ENCODE measurements at places on chromosomes 11 and 22.

DNA sequence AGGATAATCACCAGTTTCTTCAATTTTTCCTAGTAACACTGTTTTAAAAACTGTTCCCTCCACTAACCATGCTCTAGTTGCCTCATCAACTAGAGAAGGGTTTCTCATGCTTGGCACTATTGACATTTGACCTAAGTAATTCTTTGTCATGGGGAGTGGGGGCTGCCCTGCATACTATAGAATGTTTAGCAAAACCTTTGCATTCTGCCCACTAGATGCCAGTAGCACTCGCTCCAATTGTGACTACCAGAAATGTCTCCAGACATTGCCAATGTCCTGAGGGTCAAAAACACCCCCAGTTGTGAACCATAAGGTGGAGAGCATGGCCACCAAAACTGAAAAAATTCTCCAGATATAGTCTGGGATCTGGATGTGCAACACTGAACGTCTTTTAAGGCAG is 27.6 kb upstream of the BMAL1 start:
- no peak for DNase-seq

DNA sequence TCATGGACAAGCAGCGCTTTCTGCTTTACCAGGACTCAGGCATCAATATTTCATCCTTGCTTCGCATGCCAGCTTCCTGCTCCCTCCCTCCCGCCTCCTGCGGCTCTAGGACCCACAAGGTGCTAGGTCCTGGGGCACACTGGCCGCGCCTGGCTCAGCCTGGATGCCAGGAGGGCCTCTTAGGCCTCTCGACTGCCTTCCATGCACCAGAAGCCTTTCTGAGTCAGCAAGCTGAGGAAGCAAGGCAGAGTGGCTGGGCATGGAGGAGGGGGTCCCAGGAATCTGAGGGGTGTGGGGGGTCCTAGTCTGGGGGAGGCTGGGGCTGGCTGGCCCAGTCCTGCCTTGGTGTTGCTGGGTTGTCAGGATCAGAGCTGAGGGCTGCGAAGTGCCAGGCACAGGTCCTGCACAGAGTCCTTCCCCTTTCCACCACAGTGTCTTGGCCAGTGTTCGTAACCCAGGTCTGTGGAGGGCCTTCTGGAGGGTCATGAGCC is 61.0 kb upstream of the THY1 start:
- DNase-seq: no peak

- DNase-seq: no peak
Observed at GRCh38 chr22:31045900-31046538, 35.1 kb upstream of the SMTN start.

DNA sequence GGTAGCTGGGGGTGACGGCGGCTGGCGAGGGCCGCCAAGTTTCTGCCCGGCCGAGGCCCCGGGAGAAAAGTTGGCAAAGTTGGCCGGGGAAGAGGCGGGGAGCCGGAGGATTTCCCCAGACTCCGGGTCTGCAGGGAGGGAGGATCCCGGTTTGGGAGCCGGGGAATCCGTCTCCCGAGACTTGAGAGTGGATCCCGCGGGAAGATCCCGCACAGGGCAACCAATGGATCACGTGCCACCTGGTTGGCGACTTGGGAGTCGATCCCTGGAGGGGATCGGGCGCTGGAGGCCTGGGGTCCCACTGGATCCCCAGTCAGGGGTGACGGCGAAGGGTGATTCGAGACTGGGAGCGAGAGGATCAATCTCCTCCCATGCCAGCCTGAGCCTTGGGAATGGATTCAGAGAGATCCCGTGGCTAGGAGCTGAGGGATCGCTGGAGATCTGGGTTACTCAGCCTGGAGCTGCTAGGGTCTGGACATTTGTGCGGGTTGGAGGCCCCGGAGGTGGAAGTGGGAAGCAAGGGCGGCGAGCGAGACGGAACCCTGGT is 394 bp downstream of the KIAA1671 start:
- peak; percentile 12 for DNase-seq

DNA sequence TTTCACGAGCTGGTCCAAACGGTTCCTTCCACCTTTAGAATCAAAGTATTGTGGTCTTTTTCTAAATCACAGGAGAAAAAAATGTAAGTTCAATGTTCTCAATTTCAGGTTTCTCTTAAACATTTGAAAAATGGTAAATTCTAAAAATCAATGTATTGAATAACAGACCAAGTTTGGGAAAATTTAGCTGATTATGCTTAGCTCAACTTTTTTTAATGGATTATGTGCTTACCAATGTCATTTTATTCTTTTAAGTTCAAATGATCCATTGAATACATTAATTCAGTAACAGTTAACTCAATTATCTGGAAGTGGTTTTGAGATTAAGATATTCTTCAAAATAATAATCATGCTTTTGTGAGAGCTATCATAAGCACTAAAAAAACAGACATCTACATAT is 5.1 kb downstream of the PRDM10 start:
- no peak for DNase-seq

- no peak for DNase-seq
Observed at GRCh38 chr22:39151329-39151975, 1.0 kb downstream of the CBX7 start.

GRCh38 chr22:26673486-26673885 is 16.1 kb downstream of the MIAT start:
- DNase-seq: no peak

DNA sequence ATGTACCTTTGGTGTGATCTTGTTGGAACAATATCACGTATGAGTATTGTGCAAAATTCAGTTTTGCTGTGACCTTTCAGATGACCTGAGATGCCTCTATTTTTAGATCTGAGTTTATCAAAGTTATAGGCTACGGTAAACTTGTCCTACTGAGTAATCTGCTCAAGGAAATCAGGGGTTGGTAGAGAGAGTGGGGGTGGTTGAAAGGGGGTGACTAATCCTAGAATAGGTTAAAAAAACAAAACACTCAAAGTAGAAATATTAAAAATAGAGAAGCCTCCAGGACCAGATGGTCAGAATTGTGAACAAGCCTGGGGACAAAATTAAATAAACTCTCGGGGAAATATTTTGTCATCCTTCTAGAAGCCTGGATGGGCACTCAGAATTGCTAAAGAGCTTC is 59.9 kb upstream of the C11orf87 start:
- DNase-seq: no peak

- DNase-seq: no peak
Observed at GRCh38 chr11:126646701-126647557, 291.4 kb downstream of the ST3GAL4 start.

DNA sequence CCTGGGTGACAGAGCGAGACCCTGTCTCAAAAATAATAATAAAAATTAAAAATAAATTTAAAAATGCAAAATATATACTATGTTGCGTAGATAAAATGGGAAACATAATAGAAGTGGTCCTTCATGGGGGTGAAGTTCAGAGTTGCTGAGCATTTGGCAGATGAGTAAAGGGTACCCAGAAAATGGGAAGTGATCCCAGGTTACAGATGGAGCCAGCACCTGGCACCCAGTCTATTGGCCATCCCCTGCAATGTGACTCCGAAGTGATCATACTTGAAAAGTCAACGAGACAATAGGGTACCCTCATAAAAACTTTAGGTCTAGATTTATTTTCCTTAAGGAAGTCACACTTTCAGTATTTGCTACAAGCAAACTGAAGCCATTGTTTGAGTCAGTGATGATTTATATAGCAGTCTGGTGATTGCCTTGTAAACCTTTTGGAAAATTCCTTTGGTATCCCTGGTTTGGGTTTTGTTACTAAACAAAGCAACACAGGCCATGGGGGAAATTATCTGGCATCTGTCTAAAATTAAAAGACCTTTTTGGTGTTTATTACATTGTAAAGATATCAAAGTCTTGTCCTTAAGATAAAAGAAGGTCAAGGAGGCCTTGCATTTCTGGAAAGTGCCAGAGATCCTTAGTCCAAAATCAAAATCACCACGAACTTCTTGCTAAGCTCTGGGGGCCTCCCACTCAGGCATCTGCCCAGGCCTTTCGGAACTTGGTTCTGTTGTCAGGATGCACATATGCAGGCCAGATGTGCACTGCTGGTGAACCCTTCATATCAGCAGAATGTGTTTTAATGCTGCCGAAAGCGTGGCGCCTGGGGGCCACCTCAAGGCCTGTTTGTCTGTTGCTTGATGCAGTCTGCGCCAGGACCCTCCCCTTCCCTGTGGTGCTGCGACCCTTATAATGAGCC is 4.3 kb downstream of the SMARCB1 start:
- DNase-seq: no peak

DNA sequence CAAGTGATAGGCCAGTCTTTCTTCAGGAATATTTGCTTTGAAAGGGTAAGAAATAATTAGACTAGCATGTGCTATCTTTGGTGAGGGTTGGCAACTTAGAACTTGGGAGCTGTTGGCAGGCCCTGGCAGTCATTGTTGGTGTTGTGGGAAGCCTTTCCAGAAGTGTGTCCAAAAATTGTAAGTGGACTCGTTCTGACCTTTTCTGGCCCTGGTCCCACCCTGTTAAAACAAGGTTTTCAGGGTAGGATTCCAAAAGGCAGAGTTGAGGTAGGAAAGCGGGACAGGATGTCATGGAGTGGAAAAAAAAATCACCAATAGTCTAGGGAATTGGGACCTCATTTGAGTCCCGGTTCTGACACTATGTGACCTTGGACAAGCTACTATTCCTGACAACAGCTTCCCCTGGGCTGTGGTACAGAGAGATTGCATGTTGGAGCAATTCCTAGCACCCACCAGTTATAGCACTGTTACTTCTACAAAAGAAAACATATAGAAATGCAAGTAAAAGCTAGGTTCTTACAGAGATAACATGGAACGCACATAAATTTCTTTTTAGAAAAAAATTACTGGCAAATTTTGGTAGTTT is 299.3 kb upstream of the DDI1 start:
- no peak for DNase-seq

DNA sequence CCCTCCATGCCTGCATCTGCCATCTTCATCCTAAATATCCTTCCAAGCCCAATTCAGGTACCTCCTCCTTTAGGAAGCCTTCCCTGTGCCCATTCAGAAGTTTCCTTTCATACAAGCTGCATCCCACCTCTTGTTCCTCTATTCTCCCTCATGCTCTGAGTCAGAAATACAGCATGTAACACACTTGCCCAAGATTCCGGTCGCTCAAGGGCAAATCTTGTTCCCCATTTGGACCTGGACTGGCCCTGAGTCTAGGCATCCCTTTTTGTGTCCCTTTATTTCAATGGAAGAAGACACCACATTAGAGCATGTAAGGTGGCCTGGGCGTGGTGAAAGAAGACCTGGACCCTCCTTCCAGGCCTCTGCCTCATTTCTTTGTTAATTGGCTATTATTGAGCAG is 38.5 kb downstream of the RTL6 start:
- DNase-seq: peak; percentile 46

GRCh38 chr11:110433393-110434333 is 3.9 kb downstream of the FDX1 start:
- peak; percentile 53 for DNase-seq

DNA sequence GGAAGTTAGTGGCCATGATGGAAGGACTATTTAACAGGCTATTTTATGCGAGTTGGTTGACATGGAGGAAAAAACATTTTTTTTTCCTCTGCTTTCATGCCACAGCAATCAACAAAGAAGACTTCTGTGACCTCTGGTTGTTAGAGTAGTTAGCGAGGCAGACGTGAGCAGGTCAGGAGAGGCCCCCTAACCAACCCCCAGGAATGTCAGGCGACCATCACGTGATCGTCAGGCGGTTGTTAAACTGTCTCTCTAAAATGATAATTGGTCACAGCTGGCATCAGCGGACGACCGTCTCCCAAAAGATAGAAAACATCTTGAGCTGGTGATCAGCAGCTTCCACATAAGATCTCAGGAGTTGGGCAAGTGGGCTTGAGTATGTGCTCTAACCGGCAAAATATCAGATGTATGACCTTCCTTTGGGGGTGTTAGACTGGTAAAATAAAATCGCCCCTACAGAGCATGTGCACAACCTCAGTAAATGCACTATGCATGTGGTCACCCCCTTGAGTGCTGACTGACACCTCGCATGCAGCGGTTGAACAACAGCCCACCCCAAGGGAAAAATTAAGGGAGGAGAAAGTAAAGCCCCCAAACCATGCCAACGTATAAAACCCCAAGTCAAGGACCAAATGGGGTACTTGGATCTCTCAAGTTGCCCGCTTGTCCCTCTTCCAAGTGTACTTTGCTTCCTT is 20.9 kb upstream of the NARS2 start:
- DNase-seq: no peak

- DNase-seq: no peak
Observed at GRCh38 chr22:27714068-27714467, 87.5 kb downstream of the MN1 start.

DNA sequence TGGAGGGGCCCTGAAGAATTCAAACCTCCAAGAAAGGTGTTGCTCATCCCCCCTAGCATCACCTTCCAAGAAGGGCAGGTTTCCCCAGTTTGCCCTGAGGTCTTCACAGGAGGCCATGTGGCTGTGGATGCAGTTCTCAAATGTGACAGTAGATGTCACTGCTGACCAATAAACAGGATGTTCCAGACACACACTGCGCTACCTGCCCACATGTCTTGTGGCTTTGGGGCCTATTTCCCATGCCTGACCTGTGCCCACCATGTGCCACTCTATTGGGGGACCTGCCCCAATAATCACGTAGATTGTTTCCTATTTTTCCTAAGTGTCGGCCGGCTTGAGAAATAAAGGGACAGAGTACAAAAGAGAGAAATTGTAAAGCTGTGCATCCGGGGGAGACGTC is 4.5 kb downstream of the GSTT2 start:
- DNase-seq: peak; percentile 55

- peak; percentile 73 for DNase-seq
Observed at GRCh38 chr22:21074102-21074715, 28.5 kb downstream of the LRRC74B start.

DNA sequence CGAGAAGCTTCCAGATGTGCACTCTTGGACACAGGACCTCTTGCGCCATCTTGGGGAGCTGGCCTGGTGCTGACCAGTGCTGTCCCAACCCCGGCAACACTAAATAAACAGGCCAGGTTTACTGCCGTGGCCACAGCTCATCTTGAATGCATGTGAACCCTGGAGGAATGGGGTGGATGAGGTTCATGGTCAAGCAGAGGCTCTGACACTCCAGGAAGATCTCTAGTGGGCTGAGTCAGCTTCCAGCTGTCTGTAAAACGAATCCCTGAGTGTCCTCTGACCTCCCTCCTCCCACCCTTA is 51.8 kb downstream of the ALX4 start:
- no peak for DNase-seq
